ENCODE measurements at places on chromosomes 4 and X.

- DNase-seq, result no peak
These were observed 45.0 kb downstream of the TEC start for GRCh38 chr4:48224606-48225005.

DNA sequence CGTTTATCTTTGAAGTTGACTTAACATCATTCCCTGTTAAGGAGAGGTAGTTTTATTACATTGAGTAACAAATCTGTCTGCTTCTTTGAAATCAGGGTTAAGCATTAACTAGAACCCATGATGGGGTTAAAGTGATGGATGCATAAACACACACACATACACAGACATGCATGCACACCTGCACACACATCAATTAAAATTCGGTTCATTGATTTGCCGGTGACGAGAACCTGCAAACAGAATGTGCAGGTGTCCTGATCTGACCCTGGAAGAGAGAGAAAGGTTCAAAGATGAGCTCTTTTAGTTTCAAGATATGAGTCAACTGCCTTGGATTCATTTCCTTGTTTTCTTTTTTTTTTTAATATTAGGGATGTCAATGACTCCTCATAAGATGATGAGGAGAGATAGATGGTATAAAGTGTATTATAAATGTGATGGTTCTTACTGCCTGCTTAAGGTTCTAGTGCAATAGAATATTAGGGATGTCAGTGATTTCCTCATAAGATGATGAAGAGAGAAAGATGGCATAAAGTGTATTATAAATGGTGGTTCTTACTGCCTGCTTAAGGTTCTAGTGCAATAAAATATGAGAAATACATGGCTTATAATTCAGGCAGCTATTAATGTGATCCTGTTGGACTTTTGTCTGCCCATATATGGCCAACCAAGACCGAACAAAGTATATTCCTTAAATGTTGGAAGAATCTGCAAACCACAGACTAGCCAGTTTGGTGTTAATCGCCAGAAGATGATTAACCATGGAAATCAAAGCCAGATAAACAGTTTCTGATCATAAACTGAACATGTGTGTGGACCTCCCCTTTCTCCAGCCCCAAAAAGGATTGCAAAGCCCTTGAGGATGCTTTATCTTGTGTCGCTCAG is 14.1 kb upstream of the CD99 start:
- DNase-seq, result no peak

DNA sequence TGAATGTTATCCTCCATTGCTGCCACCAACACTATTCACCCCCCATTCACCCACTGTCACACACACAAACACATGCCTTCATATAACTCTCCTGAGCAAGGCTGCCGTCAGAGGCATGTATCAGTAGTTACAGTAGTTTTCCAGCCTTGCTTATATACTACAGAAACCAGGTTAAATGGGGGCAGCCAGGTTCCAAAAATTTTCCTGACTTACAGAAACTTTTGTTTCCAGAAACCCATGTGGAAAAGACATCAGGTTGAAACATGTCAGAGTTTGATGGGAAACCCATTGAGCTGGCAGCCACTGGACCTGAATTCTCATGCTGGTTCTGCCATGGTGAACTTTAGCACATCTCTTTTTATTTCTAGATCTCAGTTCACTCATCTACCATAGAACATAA is 64.0 kb downstream of the COX18 start:
- no peak for DNase-seq

- no peak for DNase-seq
These were observed 361.0 kb downstream of the GRXCR1 start for GRCh38 chr4:43253541-43253940.

GRCh38 chrX:151975736-151976275 is 1.3 kb upstream of the GABRE start:
- DNase-seq, result no peak

GRCh38 chr4:81049330-81049729 is 18.8 kb downstream of the BMP3 start:
- DNase-seq, result no peak

- no peak for DNase-seq
These were observed 11.3 kb downstream of the UBA1 start for GRCh38 chrX:47204970-47205369.

DNA sequence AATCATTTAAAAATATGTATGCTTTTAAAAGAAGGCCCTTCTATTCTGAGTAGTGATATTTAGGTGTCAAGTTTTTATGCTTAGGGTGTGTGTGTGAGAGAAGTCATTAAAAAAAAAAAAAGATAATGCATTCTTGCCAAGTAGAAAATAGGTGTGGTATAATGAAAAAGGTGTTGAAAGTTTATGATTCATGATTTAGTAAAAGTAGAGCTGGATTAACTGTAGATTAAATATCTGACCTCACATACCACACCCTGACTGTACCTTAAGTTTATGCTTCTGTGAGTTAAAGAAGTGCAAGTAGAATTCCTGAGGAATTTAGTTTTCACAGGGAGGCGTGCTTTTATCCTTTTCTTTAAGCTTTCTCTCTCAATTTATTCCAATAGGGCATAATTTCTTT is 71.1 kb downstream of the BMPR1B start:
- no peak for DNase-seq

DNA sequence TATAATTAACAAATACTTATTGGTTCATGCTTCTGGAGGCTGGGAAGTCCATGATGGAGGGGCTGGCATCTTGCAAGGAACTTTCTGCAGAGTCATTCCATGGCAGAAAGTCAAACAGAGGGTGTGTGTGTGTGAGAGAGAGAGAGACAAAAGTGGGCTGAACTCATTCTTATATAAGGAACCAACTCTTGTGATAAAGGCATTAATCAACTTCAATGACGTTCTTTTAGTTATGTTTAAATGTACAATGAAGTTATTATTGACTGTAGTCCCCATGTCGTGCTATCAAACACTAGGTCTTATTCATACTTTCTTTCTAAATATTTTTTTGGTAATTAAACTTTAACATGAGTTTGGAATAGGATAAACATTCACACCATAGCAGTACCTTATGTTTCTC is 1408.8 kb downstream of the STIM2 start:
- no peak for DNase-seq

All from D721Med (cell line).